Lower lobe of right lung (tissue), 2 donors: ENCODE measurements at places on chromosomes 5 and 9. TPM values are rescaled to one million over a fixed set of nuclear protein-coding genes. Genes with fewer than 3 reads are reported as not detected.

DNA sequence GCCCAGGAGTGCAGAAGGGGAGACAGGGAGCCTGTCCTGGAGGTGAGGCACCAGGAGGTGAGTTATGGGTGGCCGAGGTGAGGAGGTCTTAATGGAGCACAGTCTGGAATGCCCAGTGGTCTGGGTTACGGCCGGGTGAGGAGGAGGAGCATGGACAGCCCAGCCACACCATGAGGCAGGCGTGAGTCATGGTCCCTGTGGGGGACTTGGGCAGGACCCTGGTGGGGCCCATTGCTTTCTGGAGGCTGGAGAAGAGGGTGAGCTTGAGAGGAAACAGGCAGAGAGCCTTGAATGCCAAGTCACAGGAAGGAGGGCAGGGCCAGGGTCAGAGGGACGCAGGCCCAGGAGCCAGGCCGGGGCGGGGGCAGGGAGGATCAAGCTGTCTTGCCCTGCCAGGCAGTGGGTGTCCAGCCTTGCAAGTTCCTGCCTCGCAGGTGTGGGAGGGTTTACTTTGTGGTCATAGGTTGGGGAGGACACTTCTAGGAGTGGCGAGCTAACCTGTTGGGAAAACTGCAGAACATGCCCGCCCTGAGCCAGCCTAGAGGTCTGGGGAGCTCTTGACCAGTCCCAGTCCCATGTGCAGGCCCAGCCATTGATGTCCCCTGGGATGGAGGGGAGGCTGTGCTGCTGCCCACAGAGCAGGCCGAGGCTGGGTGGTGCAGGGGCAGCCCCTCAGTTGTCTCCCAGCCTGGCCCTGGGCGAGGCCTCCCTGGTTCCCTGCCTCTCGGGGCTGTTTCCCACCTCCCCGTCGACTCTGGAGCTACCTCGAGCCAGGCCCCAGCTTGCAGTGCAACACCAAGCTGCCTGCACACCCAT lies 2.8 kb downstream of the CACNA1B start:
- peak; percentile 35 for DNase-seq

- DNase-seq = no peak
These were observed 203.1 kb upstream of the PIK3R1 start for GRCh38 chr5:68012429-68012828.

- DNase-seq = no peak
These were observed 32.4 kb downstream of the MUSK start for GRCh38 chr9:110700953-110701352.

GRCh38 chr9:136666372-136667213 lies 3.9 kb downstream of the EGFL7 start:
- no peak for DNase-seq

GRCh38 chr5:79992891-79993657 lies 2.0 kb upstream of the MTX3 start:
- DNase-seq = no peak

Gene UNC13B
- total RNA-seq = 87.9 TPM
